GM12878 (cell line): ENCODE measurements at places on chromosomes 3 and 15. TPM values are rescaled to one million over a fixed set of nuclear protein-coding genes. Genes with fewer than 3 reads are reported as not detected.

Gene NUP210
- total RNA-seq: 144 and 150 TPM in 2 replicates

DNA sequence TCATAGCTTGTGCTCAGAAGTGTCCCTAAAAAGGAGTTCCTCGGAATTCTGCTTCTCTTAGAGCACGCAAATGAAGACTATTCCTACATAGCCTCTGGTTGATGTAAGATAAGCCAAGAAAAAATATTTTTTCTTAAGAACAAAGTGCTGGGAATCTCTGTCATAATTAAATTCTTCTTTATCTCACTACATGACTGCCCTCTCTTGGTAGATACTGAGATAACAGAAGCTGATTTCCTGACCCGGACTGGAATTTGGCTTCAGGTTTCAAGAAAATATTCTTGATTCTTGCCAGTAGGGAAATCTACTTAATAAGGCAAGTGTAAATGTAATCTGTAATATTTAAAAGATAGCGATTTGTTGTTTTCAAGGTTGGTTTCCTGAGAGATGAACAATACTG is 31.3 kb upstream of the SETMAR start:
- H3K36me3 ChIP-seq: no peaks in the 10 kb centered on the region
- H3K27ac ChIP-seq: no peak overlapping the region
- no peak overlapping the region for H3K4me3 ChIP-seq
- no peak for DNase-seq
- H3K27me3 ChIP-seq: no peaks in the 10 kb centered on the region
- H3K4me1 ChIP-seq: no peaks in the 10 kb centered on the region; the same call in 1 of the 2 replicates

DNA sequence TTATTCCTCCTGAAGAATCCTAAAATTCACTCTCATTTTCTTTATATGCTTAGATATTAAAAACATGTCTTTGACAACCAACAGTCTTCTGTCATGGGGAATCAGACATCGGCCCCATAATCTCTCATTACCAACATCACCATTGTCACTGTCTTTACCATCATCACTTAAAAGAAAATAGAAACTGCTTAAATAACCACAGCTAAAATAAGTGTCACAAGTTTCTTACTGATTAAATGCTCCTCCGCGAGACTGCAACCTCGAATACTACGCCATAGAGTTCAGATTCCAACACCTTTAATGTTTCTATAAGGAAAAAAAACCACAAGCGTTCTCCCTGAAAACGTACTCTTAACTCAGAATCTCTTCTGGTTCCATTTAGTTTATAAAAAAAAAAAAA is 977.5 kb upstream of the CFAP20DC start:
- no peak overlapping the region for H3K4me3 ChIP-seq
- no peaks in the 10 kb centered on the region for H3K27me3 ChIP-seq
- no peaks in the 10 kb centered on the region for H3K36me3 ChIP-seq

Gene CDHR4
- not detected in 2 replicates for total RNA-seq

DNA sequence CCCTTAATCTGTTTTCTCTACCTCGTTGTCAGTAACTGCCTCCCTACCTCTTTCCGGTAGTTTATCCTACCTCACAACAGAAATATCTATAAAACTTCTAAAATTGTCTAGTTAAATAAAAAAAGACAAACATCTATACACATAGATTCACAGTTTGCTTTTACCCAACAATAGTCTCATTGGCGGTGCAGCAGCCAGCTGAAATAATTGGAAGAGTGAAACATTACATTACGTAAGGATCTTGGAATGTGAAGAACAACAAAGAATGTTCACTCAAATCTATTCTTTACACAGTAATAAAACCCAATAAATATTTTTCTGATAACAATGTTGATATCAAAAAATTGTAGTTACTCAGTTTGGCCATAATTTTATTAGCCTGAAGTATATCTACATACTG is 115.5 kb upstream of the ARPP21 start:
- H3K27me3 ChIP-seq: no peaks in the 10 kb centered on the region
- H3K36me3 ChIP-seq: no peaks in the 10 kb centered on the region
- DNase-seq: no peak
- no peak overlapping the region for H3K4me3 ChIP-seq
- H3K27ac ChIP-seq: no peak overlapping the region
- no peaks in the 10 kb centered on the region for H3K4me1 ChIP-seq

DNA sequence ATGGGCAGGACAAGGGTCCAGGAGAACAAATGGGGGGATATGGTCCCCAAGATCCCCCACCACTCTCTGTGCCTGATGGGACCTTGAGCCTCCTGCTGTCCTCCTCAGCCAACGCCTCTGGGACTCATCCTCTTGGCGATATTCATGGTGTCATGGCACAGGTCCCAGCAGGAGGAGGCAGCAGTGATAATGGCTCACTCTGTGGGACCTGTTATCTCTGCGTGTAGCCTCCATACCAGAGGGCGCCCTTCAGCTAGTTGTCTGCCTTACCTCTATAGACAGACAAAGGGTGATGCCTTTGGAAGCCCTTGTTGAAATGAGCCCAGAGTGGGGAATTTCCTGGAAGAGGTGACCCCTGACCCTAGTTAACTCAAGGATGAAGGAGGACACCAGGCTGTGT is 7.4 kb downstream of the ZBTB47 start:
- no peaks in the 10 kb centered on the region for H3K27me3 ChIP-seq
- no peak overlapping the region for H3K4me3 ChIP-seq
- DNase-seq: no peak
- peaks cover 7% of the 10 kb centered on the region for H3K4me1 ChIP-seq
- no peak overlapping the region for H3K27ac ChIP-seq
